Heart left ventricle (tissue), 16 donors: ENCODE measurements at places on chromosomes 11 and 22. TPM values are rescaled to one million over a fixed set of nuclear protein-coding genes. Genes with fewer than 3 reads are reported as not detected.

GRCh38 chr11:108199446-108200321 lies 22.8 kb downstream of the NPAT start:
- no peak for DNase-seq

GRCh38 chr11:75733431-75734107 lies 15.9 kb downstream of the MOGAT2 start:
- peak; percentile 75 for DNase-seq

- no peak for DNase-seq
Observed at GRCh38 chr11:71184421-71185210, 67.8 kb downstream of the SHANK2 start.

DNA sequence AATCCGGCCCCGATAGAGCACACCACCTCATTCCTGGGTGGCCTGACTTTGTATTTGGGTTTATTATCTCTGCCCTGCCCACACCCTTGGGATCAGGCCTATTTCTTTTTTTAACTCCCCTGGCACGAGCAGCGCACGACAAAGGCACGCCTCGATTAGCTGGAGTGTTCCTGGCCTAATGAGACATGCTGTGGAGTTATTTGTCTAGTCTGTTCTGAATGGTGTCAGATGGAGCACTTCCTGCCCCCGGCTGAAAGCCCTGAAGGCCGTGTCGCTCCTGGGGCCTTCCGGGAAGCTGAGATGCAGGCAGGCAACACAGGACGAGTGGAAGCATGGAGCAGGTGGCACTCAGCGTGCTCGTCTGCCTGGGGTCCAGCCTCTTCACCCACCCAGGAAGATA lies 47.1 kb downstream of the LARGE1 start:
- peak; percentile 79 for DNase-seq

- no peak for DNase-seq
Observed at GRCh38 chr11:7353100-7353499, 101.4 kb downstream of the SYT9 start.

- DNase-seq: peak; percentile 84
Observed at GRCh38 chr11:76209973-76210930, 4.0 kb upstream of the WNT11 start.

DNA sequence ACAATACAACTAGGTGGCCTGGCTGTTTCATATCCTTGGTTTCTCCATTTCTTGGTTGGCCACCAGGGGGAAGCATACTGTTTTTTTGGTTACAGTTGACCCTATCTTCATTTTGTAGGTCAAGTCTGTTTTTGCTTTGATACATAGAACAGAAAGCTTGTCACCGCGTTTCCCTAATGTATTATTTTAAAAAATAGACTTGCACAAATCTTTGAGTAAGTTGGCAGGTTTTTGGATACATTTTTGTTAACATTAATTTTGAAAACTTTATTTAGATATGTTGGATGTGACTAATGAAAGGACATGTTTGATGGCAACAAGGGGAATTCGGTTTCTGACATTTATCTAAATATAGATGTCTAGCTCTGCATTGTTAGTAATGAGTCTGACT lies 3.0 kb downstream of the NCR3LG1 start:
- DNase-seq: no peak

RBMXL2 gene
- not detected for polyA plus RNA-seq
